ENCODE measurements at places on chromosomes 1 and 21.

GRCh38 chr1:212433577-212434462, 1.1 kb downstream of the NENF start:
- DNase-seq, result no peak

DNA sequence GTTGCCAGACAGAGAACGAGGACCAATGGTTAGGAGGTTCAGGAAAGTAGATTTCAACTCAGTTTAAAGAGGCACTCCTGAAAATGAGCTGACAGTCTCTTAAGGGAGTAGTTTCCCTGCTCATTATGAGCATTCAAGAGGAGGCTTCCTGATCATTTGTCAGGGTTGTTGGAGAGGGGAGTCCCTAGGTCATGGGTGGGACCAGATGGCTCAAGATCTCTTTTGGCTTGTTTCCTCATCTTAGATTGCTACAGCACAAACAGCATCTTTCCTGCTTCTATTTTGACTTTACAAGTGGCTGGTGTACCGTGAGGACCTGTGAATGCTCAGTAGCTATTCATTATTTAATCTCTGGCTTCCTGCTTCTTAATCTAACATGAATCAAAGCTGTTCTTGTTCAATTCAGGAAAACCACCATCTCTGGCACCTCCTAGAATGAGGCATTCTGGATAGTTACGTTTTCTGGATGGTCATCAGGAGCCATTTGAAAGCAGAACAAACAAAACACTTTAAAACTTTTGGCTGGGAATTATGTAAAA, 47.6 kb downstream of the PEX14 start:
- DNase-seq, result no peak

DNA sequence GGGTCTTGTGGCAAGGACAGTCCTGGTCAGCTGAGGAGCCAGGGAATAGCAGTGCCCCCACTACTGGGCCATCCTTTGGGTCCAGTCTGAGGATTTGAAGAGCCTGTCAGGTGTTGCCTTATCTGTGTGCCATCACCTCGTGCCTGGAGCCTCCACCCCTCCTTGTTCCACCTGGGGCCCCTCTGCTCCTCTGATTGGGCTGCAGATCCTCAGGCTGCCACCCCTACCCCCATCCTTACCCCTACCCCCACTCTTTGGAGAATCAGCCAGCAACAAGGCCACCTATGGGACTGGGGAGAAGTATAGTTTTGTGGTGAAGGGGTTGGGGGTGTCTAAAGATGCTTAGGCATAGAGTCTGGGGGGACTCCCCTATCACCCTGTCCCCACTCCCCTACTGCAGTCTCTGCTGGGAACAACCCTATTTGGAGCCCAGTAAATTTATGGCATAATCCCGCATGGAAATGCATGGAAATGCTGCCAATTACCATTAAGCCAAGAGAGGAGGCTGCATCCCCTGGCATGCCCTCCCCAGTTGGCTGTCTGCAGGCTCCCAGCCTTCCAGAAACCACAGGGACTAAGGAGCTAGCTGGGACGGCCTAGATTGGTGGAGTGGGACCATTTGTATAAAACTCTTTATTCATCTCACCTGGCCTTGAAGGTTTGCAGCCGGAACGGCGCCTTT, 142.7 kb upstream of the CSF3R start:
- no peak for DNase-seq

DNA sequence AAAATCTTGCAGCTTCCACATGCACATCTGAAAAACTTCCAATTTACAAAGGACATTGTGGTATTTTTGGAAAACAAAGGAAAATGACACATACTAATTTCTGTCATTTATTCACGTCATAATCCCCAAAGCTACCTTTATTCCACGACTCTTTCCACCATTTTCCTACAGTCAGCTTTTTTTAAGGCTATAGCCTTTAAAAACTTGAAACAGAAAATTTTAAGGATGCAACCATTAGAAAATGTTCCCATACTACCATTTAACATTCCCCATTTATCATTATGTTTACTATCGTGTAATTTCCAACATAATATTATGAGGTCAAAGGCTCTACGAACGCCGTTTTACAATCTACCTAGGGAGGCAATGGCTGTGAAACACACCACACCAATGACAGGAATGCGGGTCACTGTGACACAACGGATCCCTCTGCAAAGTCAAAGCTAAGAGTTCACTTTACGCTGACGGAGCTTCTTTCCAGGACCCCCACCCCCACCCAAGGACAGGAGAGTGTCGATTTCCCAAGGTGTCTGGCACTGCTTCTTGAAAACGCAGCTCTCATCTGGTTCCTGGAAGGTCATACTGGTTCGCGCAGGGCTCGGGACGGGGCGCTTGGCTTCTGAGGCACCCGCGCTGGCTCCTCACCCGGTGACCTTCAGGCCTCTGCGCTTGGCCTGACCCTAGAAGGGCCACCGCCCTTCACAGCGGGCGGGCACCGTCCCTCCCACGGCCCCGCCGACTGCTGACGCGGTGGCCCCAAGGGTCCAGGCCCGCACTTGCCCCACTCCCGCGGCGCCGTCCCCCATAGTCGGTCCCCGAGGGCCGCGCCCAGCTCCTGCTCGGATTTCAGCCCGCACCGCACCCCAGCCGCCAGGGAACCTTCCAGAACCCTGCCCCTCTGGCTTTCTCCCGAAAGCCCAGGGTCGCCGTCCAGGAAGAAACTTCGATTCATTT, 50.5 kb upstream of the ATF3 start:
- DNase-seq, result peak; percentile 76

DNA sequence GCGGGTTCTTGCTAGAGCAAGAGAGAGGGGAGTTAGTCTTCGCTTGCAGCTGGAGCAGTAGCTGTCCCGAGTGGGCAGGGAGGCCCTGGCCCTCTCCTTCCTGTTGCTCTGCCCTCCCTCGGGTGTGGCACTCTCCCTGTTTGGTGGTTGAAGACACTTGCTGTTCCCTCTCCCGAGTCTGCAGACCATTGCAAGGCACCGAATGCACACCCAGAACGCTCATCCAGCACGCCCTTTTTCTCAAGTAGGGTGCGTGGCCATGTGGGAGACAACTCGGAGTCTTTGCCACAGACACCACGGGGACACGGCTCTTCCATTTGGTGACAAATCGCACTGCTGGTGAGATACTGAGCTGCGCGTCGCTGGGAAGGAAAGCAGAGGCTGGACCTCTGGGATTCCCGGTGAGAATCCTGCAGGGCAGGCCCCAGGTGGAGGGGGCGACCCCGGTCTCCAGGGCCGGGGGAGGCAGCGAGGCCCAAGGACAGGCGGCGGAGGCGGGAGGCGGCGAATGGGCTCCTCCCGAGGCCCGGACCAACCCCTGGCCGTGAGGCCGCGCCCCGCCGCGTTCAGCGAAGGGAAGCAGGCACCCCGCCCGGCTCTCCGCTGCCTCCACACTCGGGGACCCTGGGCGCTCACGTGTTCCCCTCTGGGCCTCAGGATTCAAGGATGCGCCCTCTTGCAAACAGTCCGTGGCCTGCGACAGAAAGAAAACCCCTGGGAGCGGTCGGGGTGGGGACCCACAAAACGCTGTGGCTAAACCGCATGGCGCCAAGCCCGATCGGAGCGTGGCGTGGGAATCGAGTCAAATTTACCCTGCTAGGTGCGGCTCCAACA, 10.4 kb upstream of the TMEM200B start:
- peak; percentile 46 for DNase-seq

GRCh38 chr1:30847358-30847972, 61.1 kb downstream of the SDC3 start:
- no peak for DNase-seq

- DNase-seq, result no peak
These were observed 631 bp downstream of the SHISA4 start for GRCh38 chr1:201889090-201889968.

GRCh38 chr1:235366286-235366685, 941 bp upstream of the TBCE start:
- no peak for DNase-seq

GRCh38 chr1:44293761-44294315, 61.2 kb downstream of the ERI3 start:
- no peak for DNase-seq

GRCh38 chr1:226569879-226570547, 21.4 kb downstream of the STUM start:
- DNase-seq, result no peak

- no peak for DNase-seq
These were observed 89.2 kb upstream of the IGSF21 start for GRCh38 chr1:18018366-18018765.

Data from C1 segment of cervical spinal cord (tissue), 14 donors.